ENCODE measurements at places on chromosomes 4 and X.

DNA sequence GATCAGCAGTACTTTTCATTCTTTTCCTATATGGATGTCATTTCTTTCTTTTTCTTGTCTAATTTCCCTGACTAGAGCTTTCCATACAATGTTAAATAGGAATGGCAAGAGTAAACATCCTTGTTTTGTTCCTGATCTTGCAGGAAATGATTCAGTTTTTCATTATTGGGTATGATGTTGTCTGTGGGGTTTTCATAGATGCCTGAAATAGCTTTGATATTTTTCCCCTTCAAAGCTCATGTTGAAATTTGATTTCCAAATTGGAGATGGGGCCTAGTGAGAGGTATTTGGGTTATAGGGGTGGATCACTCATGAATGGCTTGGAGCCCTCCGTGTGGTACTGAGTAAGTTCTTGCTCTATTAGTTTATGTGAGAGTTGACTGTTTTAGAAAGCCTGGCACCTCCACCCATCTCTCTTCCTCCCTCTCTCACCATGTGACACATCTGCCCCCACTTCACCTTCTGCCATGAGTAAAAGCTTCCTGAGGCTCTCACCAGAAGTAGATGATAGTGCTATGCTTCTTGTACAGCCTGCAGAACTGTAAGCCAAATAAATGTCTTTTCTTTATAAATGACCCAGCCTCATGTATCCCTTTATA is 22.3 kb upstream of the VSIG1 start:
- DNase-seq: no peak

- DNase-seq: no peak
Measured at GRCh38 chr4:45043911-45044310, 317.6 kb upstream of the GNPDA2 start.

DNA sequence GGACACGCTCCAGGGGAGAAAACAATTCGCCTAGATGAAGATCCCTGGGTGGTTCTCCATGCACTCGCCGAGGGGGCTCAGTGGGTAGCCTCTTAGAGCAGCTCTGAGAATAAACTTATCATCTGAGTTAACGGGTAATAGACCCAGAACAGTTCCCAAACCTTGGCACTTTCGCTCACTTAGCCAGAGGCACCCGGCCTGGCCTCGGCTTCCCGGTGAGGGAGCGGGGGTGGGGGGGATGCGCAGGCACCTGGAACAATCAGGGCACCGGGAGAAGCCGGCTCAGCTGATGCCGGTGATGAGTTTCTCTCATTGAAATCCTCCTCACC is 405 bp upstream of the ZAR1 start:
- DNase-seq: no peak

- DNase-seq: no peak
Measured at GRCh38 chr4:38313999-38314561, 349.9 kb upstream of the KLF3 start.

GRCh38 chr4:20086067-20086798 is 165.5 kb upstream of the SLIT2 start:
- DNase-seq: no peak

GRCh38 chrX:71515038-71515396 is 17.9 kb upstream of the OGT start:
- DNase-seq: no peak

DNA sequence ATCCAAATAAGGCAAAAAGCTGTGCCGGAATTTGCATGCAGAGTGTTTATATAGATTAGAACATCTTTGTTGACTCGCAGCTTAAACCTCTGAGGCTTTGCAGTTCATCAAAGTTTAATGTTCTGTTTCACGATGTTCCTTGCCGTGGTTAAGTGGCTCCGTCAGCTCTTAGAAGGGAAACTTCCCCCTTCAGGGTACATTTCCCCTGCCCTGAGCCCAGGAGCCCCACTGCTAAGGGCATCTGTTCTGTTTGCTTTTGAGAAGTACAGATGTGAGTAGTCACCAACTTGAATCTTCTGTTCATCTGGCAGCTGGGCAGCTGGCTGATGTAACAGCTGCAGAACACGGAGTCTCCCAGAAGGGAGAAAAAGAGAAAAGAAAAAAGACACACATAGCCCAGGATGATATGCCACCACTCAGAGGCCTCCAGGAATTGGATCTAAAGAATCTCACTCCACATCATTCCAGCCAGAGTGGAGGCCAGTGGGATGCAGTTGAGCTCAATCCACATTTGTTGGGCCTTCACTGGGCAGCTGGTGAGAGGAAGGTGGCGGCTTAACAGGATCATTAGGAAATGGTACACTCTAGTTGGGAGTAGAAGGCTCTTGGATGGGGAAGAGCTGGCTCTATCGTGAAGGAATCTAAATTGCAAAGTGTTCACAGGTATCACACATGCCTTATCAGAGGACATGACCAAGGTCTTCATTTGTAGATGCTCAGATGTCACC is 178.7 kb upstream of the RBPJ start:
- no peak for DNase-seq

Data from PC-9 (cell line).